ENCODE measurements at places on chromosomes 2 and 18. TPM values are rescaled to one million over a fixed set of nuclear protein-coding genes. Genes with fewer than 3 reads are reported as not detected.

ASPRV1 gene
- 1.2 TPM for total RNA-seq

DNA sequence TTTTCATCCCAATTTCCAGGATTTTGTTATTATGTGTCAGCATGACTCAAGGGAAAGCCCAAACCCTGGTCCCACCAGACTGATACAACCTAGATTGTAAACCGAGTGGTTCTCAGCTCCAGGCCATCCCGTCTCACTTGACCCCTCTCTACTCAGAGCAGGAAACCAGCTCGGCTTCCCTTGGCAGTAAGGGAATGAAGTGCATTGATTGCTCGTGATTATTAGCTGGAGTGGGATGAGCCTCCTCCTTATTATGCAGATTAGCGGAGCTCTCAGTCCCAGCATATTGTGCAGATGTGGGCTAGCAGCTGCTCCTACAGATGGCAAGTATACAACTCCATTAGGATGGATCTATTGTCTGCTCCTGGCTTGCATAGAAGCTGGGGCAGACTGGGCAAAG is 167.6 kb downstream of the LNPK start:
- peaks cover 10% of the 10 kb centered on the region for H3K27me3 ChIP-seq
- H3K36me3 ChIP-seq, result no peaks in the 10 kb centered on the region
- H3K4me3 ChIP-seq, result no peak overlapping the region
- no peak for DNase-seq
- H3K27ac ChIP-seq, result no peak overlapping the region

VIT gene
- total RNA-seq, result 0.15 TPM

DNA sequence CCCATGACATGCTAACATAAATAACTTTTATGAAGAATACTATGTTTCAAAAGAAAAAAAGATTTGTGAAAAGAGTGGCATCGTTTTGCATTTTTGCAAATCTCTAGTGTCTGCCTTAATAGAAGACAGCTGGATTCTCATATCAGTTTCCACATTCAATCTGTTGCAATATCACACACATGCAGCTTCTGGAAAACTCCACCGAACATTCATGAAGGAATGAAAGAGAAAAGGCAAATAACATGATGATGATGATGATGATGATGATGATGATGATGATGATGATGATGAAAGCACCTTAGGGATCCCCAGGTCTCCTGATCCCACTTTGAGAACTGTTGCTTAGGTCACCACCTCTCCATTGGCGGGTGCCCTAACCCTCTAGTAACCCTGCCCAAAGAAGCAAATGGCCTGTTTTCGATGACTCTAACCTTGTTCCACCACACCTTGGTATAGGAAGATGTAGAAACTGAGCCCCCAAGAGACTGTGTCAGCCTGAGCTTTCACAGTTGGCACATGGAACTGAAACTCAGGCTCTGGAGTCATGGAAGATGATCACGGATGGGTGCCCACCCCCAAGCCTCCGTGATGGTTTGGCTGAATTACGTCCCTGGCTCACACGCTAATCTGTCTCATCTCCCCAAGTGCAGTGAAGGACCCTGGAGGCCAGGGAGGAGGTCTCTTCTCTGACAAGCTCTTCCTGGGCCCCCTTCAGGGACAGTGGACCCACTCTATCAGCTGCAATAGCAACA is 80.1 kb upstream of the SMAD7 start:
- H3K36me3 ChIP-seq, result peaks cover 1% of the 10 kb centered on the region
- no peak overlapping the region for H3K27ac ChIP-seq
- no peaks in the 10 kb centered on the region for H3K4me1 ChIP-seq
- H3K27me3 ChIP-seq, result no peaks in the 10 kb centered on the region
- DNase-seq, result no peak
- no peak overlapping the region for H3K4me3 ChIP-seq

DNA sequence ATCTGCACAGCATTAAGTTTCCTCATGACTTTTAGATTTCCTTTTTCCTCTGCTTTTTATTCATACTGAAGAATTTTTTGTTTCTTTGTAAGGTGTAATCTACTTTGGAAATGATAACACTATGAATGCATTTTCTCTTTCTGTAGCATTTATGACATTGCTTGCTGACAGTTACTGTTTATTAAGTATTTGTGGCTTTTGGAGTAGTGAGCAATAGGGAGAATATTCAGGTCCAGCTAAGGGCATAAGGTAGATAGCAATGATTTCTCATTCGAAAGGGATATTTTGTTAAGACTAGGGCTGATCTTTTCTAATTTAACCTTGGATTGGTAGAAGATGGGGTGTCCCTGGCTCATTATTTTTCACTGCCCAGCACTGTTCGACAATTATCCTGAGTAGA is 80.3 kb downstream of the XRCC5 start:
- H3K36me3 ChIP-seq, result peaks cover 27% of the 10 kb centered on the region
- no peak for DNase-seq
- H3K4me3 ChIP-seq, result no peak overlapping the region
- peaks cover 28% of the 10 kb centered on the region for H3K4me1 ChIP-seq

ASTL gene
- not detected for total RNA-seq

- no peak overlapping the region for H3K4me3 ChIP-seq
- peaks cover 61% of the 10 kb centered on the region for H3K4me1 ChIP-seq
Measured at GRCh38 chr2:226429476-226429875, 370.1 kb downstream of the IRS1 start.

DNA sequence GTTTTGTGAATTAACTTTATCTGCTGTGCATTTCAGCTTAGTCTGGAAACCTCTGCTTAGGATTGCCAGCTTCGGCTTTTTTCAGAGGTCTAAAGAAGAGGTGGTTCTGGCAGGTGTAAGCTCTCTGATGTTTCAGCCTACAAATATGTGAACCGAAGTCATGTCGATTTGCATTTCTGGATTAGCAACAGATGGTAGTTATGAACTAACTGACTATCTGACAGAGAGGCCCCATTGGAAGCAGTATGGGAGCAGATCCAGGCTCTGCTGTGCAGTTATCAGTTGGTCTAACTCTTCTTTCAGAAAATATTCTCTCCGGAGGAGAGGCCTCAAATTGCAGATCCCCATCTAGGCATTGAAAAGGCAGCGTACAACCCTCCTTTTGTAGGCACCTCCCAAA is 32.7 kb upstream of the SPRED2 start:
- no peaks in the 10 kb centered on the region for H3K27me3 ChIP-seq
- H3K4me1 ChIP-seq, result no peaks in the 10 kb centered on the region
- no peaks in the 10 kb centered on the region for H3K36me3 ChIP-seq
- no peak overlapping the region for H3K27ac ChIP-seq
- no peak for DNase-seq

DNA sequence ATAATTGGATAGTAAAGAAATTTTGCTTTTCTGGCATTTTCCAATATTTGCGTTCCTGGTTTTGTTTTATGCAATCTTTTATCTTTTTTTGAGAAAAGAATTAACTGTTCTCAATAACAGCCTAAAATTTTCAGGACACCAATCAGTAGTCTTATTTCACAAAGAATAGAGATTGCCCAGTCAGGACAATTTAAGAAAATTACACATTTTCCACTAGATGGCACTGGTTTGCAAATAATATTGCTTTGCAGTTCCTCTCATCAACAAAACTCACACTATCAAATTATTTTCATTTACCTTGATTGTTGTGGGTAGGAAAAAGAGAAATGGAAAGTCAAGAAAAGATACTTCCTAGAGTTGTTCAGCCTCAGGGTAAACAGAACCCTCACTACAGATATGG is 2.4 kb upstream of the RBM45 start:
- DNase-seq, result no peak
- no peaks in the 10 kb centered on the region for H3K27me3 ChIP-seq
- H3K4me1 ChIP-seq, result peaks cover 16% of the 10 kb centered on the region
- H3K36me3 ChIP-seq, result no peaks in the 10 kb centered on the region
- no peak overlapping the region for H3K4me3 ChIP-seq
- H3K27ac ChIP-seq, result no peak overlapping the region

- peak; percentile 55 for DNase-seq
- H3K4me3 ChIP-seq, result no peak overlapping the region
- no peaks in the 10 kb centered on the region for H3K4me1 ChIP-seq
- H3K36me3 ChIP-seq, result no peaks in the 10 kb centered on the region
- H3K27me3 ChIP-seq, result no peaks in the 10 kb centered on the region
Measured at GRCh38 chr2:204914708-204915107, 369.4 kb downstream of the PARD3B start.

DNA sequence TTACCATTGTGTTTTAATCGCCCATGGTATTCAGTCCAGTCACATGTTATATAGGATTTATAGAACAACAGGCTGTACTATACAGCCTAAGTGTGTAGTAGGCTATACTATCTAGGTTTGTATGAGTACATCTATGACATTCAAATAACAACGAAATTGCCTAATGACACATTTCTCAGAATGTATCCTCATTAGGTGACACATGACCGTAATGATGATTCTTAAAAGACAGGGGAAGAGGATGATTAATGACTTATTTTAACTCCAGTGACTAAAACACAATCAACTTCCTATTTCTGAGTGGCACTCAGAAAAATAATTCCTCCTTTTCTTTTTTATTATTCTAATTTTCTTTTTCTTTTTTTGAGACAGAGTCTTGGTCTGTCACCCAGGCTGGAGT is 63.0 kb upstream of the ACSL3 start:
- no peak overlapping the region for H3K27ac ChIP-seq
- H3K36me3 ChIP-seq, result no peaks in the 10 kb centered on the region
- H3K27me3 ChIP-seq, result no peaks in the 10 kb centered on the region
- no peak for DNase-seq
- H3K4me3 ChIP-seq, result no peak overlapping the region
- peaks cover 15% of the 10 kb centered on the region for H3K4me1 ChIP-seq

DNA sequence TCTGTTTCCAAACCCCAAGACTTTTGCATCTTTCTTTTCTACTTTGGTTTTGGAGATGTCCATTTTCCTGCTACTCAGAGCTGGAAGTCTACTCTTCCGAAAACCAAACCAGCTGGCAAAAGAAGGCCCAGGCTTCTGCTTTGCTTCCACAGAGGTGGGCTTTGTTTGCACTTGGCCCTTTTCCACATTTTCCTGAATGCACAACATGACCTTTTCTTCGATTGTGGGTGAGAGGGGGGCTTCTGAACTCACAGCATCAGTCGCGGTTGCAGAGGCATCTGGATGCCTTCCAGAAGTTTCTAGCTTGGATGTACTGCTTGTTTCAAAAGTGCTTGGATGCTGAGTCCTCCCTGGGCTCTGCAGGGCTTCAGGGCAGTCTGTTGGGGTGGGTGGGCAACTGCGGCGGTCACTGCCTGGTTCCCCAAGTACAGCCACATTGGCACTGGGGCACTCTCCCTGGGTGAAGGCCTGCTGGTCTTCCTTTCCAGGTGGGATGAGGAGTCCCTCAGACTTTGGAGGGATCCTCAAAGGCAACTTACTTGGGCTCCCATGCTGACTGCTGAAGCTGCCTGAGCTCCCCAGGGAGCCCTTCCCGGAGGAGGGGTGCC is 112.3 kb upstream of the LYPD1 start:
- no peak for DNase-seq
- H3K27me3 ChIP-seq, result no peaks in the 10 kb centered on the region
- no peak overlapping the region for H3K27ac ChIP-seq
- H3K4me3 ChIP-seq, result no peak overlapping the region

- H3K4me1 ChIP-seq, result peaks cover 44% of the 10 kb centered on the region
- no peaks in the 10 kb centered on the region for H3K27me3 ChIP-seq
- DNase-seq, result no peak
- H3K4me3 ChIP-seq, result no peak overlapping the region
- H3K36me3 ChIP-seq, result no peaks in the 10 kb centered on the region
- no peak overlapping the region for H3K27ac ChIP-seq
Measured at GRCh38 chr2:234373060-234373459, 123.8 kb downstream of the ARL4C start.

KCNF1 gene
- not detected for total RNA-seq

GRCh38 chr2:236107942-236108625 is 60.1 kb downstream of the GBX2 start:
- H3K36me3 ChIP-seq, result no peaks in the 10 kb centered on the region
- H3K4me1 ChIP-seq, result peaks cover 5% of the 10 kb centered on the region
- no peak for DNase-seq
- no peak overlapping the region for H3K4me3 ChIP-seq

GRCh38 chr18:29726646-29727045 is 1315.9 kb downstream of the DSC3 start:
- peaks cover 2% of the 10 kb centered on the region for H3K36me3 ChIP-seq
- no peaks in the 10 kb centered on the region for H3K27me3 ChIP-seq
- no peak overlapping the region for H3K4me3 ChIP-seq
- no peak overlapping the region for H3K27ac ChIP-seq
- DNase-seq, result no peak
- no peaks in the 10 kb centered on the region for H3K4me1 ChIP-seq

EVX2 gene
- not detected for total RNA-seq

DNA sequence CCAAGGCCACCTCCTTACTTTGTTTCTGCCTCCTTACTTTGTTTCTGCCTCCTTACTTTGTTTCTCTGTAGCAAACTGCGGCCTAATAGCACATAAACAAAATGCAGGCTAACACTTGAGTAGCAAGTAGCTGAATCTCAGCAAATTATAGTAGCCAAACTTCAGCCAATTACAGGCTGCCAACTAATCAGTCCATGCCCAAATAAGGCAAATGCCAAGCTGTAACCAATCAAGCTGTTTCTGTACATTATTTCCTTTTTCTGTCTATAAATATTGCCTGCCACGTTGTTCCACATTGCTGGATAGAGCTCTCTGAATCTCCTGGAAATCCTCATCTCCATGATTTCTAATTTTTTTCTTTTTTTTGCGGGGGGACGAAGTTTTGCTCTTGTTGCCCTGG is 28.7 kb upstream of the FRZB start:
- H3K4me1 ChIP-seq, result peaks cover 44% of the 10 kb centered on the region
- DNase-seq, result no peak
- H3K36me3 ChIP-seq, result no peaks in the 10 kb centered on the region

IER3IP1 gene
- 16.4 TPM for total RNA-seq

DNA sequence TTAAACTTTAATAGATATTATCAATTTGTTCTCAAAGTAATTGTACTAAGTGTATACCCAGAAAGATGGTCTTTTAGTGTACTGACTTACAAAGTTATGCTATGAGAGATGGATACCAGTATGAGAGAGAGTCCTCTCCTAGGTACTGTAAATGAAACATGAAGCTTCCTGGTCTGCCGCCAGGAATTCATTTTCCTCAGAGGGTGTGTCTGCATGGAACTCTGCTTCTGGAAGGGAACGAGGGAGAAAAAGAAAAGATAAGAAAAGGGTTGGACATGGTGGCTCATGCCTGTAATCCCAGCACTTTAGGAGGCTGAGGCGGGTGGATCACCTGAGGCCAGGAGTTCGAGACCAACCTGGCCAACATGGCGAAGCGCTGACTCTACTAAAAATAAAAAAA is 2.2 kb upstream of the SSB start:
- H3K27ac ChIP-seq, result no peak overlapping the region
- peaks cover 2% of the 10 kb centered on the region for H3K36me3 ChIP-seq
- H3K4me1 ChIP-seq, result peaks cover 20% of the 10 kb centered on the region
- no peak for DNase-seq
- H3K27me3 ChIP-seq, result no peaks in the 10 kb centered on the region

SP110 gene
- 12.9 TPM for total RNA-seq

- no peak overlapping the region for H3K4me3 ChIP-seq
- no peak for DNase-seq
- H3K27ac ChIP-seq, result no peak overlapping the region
- no peaks in the 10 kb centered on the region for H3K27me3 ChIP-seq
- peaks cover 9% of the 10 kb centered on the region for H3K36me3 ChIP-seq
Measured at GRCh38 chr2:47486841-47487497, 84.0 kb downstream of the MSH2 start.
